ENCODE measurements at places on chromosomes 6 and 20.

- no peak for DNase-seq
Measured at GRCh38 chr6:116954938-116955337, 77.9 kb downstream of the RFX6 start.

- DNase-seq, result no peak
Measured at GRCh38 chr20:9615766-9616454, 101.5 kb downstream of the LAMP5 start.

DNA sequence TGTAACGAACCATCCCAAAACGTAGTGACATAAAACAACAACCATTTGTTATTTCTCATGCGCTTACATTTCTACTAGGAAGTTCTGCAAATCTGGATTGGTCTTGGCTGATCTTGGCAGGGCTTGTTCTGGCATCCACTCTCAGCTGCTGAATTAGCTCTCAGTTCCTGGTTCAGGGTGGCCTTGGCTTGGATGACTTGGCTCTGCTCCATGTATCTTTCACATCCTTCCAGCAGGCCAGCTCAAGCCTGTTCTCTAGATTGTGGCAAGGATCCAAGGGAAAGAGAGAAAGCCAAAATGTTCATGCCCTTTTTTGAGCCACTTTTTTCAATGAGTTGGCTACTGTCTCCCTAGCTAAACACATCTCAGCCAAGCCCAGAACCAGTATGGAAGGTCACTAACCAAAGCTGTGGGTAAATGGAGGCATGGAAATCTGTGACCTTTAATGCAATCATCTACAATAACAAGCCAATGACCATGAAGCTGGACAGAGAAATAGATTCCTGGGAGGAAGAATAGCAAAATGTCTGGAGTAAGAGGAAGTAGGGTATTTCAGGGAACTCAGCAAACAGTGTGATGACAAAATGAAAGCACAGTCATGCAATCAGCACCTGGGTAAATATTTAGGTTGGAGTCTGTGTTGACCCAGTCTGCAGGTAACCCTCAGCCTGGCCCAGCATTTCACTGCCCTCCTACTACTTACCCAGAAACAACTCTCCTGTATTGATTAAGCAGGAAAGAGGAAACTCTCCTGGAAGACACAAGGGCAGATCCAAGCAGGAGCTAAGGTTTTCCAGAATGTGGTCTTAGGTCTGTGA, 32.7 kb upstream of the SNAP25 start:
- no peak for DNase-seq

DNA sequence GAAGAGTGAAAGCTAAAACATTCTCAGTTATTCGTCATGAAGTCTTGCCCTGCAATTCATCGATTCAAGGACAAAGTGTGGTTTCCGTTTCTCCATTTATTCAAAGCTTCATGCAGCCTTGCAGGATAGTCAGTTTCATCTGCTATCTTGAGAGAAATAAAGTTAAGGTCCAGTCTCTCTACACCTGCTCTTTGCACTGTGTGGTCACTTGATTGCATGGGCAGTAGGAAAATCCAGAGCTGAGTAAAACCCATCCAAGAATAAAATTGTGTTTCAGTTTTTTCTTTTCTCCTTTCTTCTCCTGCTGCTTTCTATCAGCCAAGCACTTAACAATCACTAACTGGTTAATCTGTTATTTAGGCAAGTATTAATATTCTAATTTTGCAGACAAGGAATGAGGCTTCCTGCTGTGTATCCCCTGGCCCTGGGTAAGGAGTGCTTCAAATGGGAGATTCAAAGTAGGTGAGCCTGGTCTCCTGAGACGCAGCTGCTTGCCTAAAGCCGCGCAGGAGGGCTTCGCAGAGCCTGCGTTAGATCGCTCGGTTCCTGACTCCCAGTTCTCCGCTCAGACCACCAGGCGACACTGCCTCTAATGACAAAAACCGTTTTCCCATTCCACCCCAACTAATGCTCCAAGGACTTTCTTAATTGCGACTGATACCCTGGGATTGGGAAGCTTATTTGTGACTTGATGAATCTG, 808.3 kb downstream of the TFAP2A start:
- no peak for DNase-seq

- DNase-seq, result no peak
Measured at GRCh38 chr6:1729750-1730140, 120.0 kb downstream of the FOXC1 start.

DNA sequence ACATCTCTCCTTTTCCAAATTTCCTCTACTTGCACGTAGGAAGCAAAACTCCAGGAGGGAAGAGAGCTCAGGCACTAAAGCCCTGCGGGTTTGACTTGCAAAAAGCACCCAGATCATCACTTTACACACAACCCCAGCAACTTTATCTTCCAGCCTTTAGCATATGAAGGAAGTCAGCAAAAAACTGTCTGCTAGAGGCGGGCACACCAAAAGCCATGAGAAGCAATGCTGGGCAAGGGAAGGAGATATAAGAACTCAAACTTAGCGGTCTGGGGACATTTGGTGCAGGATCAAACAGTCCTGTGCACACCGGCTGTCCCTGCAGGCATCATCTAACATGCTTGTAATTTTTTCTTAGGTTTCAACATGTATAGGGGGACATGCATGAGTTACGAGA, 113.3 kb downstream of the JPH2 start:
- DNase-seq, result no peak

DNA sequence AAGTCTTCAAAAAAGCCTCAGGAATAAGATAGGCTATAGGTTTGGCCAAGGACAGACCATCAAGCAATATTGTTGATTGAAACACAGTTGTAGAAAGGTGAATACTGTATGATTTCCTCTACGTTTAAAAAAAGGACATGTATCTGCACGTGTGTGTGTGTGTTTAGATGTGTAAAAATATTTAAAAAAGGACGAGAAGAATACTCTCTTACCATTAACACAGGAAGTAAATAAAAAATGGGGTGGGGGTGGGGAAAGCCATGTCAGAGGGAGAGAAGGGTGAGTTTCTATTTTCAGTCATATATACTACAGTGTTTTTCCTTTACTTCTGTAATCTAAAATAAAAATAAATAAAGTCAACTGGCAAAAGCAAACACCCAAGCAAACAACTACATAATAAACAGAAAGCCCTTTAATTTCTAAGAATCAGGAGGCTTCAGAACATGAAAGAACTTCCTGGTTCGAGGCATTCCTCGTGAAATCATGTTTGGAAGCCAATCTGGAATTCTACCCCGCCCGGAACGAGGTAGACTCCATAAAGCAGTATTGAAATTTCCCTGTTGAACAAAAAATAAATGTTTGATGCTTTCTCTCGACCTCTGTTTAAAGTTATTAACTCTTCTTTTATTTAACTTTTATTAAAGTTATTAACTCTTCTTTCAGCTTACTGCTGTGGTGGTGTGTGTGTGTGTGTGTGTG, 158.1 kb upstream of the ZNF217 start:
- no peak for DNase-seq

- DNase-seq, result no peak
Measured at GRCh38 chr20:42067596-42067995, 449.4 kb upstream of the CHD6 start.

DNA sequence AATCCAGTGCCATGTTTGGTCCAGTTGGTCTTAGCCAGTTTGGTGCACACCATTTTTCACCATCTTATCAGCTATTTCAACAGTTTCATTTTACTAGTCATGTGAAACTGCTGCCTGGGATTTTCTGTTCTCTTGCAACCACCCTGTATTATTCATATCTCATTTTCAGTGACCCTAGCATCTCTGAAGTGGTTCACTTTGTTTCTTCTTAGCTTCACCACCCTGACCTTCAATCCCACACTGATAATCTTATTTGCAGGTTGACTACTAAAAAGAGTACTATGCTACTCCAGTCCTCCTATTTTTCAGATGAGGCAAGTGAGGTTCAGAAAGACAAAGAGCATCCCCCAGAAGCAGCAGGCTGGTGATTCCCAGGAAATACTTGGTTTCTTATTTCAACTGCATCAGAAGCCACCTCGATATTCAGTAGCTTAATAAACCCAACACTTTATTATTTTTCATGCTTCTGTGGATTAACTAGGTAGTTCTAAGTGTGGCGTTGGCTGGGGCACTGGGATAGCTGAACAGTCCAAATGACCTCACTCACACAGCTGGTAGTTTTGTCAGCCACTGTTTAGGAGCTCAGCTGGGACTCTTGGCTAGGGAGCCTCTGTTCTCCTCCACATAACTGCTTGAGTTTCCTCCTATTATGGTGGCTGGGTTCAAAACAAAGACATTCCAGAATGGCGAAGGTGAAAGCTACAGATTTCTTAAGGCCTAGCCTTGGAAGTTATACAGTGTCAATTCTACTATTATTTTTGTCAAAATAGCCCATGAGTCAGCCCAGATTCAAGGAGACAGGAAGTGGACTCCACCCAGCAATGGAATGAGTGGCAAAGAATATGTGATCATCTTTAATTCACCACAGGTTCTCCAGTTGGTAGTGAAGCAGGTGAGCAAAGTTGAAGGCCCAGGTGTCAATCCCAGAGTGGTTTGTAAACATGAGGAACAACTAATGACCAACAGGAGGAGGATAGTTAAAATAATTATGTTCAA, 40.6 kb downstream of the BPIFB4 start:
- DNase-seq, result no peak

DNA sequence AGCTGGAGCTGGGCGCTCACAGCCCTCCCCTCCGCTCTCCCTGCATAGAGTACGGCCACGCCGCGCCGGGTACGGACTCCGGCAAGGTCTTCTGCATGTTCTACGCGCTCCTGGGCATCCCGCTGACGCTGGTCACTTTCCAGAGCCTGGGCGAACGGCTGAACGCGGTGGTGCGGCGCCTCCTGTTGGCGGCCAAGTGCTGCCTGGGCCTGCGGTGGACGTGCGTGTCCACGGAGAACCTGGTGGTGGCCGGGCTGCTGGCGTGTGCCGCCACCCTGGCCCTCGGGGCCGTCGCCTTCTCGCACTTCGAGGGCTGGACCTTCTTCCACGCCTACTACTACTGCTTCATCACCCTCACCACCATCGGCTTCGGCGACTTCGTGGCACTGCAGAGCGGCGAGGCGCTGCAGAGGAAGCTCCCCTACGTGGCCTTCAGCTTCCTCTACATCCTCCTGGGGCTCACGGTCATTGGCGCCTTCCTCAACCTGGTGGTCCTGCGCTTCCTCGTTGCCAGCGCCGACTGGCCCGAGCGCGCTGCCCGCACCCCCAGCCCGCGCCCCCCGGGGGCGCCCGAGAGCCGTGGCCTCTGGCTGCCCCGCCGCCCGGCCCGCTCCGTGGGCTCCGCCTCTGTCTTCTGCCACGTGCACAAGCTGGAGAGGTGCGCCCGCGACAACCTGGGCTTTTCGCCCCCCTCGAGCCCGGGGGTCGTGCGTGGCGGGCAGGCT, 4.6 kb downstream of the KCNK15 start:
- no peak for DNase-seq

DNA sequence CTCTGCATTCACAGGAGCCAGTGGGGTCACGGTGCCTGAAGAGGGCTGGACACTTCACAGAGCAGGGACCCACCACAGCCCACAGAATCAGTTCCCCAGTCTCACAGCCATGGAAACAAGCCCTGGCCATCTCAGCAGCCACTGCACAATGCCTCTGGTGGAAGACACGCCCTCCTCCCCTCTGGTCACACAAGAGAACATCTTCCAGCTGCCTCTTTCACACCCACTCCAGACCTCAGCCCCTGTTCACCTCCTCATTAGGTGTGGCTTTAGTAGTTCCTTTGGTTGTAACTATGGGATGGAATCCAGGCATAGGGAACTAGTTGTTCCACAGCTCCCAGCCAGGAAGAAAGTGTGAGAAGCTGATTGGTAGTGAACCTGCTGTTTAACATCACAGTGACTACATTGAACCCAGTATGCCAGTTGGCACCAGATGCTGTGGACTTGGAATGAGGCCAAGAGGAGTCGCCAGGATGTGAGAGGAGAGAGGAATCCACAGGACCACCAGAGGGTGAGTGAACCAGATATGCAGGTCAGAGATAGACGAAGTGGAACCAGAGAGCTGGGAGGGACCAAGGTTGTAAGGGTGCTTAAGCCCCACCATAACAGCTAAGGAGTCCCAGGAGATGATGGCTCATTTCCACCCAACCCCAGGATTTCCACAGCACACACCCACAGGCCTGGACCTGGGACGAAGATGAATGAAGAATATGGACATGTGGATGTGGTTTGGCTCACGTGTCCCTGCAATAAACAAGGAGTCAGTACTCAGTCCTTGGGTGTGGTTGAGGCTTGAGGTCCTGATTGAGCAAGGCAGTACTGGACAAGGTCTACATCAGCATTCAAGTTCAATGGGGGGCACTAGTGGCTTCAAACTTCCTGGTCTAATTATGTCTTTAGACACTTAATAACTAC, 8.8 kb upstream of the BTN3A3 start:
- no peak for DNase-seq

DNA sequence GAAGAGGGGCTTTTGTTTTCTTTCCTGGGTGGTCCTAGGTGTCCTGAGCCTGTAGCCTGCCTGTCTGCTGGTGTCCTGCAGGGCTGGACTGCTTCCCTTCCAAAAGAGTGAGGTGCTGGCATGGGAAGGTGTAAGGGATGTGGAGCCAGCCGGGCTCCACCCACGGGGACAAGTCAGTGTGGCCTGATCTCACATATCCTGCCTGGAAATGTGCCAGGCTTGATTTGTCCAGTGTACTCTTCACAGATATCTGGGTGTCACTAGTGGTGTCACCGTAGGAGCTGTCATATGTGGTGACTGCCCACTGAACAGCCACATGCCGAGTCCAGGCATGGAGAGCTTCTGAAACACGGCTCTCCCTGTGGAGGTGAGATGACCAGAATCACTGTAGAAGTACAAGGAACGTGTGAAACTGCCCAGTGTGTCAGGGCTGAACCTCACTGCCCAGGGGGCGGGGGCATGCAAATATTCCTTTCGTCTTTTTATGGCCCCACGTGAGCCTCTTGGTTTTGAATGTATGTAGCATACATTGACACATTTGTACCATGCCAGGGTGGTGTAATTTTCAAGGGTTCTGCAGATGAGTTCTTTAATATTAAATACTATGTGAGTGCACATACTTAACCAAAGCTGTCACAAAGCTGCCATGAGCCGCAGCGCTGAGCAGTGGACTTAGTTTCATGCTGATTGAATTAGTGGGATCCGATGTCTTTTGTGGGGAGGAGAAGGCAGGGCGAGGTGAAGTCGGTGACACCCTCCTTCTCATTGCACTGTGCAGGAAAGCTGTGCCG, 55.8 kb downstream of the CDH4 start:
- no peak for DNase-seq

- no peak for DNase-seq
Measured at GRCh38 chr6:165889636-165890403, 226.8 kb upstream of the PDE10A start.

Data from stimulated activated CD8-positive, alpha-beta memory T cell treated with anti-CD3 and anti-CD28 coated beads, Interleukin-15, amount 100 ng/mL, for 48 hours (primary cell).